RPMI7951 (cell line): ENCODE measurements at places on chromosomes 2 and 18.

GRCh38 chr18:1014951-1015624 is 110.4 kb downstream of the ADCYAP1 start:
- peak; percentile 42 for DNase-seq

DNA sequence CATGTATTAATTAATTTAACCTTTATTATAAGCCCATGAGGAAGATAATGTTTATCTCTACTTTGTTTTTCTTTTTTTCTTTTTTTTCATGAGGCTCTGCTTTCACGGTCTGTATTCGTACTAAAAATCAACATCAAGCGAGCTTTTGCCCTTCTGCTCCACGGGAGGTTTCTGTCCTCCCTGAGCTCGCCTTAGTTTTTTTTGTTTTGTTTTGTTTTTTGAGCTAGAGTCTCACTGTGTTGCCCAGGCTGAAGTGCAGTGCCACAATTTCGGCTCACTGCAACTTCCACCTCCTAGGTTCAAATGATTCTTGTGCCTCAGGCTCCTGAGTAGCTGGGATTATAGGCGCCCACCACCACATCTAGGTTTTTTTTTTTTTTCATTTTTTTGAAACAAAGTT is 29.9 kb upstream of the BMPR2 start:
- no peak for DNase-seq

GRCh38 chr2:230893338-230893737 is 28.6 kb downstream of the ITM2C start:
- DNase-seq = no peak

GRCh38 chr2:98084151-98084868 is 2.7 kb upstream of the VWA3B start:
- DNase-seq = no peak

DNA sequence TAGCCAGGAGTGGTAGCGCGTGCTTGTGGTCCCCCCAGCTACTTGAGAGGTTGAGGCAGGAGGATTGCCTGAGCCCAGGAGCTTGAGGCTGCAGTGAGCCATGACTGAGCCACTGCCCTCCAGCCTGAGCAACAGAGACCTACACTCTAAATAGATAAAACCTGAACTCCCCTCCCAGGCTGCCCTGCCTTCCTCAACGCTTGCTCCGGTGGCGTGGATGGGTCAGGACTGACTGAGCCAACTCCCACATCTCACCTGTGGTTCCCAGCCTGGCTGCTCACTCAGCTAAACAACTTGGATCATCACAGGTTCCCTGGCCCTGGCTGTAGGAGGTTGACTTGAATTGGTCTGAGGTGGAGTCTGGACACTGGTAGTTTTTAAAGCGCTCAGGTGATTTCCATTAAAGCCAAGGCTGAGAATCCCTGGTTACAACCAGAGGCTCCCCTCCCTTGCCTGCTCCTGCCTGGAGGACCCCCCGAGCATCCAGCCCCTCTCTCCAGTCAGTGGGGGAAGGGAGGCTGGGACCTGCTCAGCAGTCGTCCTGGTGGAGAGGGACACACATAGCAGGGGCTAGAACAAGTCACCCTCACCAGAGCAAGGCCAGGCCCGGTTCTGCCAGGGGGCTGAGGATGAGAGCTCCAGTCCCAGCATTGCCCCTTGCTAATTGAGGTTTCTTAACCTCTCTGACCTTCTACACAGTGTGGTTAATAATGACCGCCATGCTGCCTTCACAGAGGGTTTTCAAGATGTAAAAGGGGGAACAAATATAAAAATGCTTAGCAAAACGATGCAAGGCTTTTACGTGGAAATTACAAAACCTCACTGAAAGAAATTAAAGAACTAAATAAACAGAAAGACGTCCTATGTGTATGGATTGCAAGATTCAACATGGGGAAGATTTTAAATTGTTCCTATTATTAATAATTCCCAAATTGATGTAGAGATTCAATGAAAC is 46.9 kb upstream of the TAF1B start:
- no peak for DNase-seq

DNA sequence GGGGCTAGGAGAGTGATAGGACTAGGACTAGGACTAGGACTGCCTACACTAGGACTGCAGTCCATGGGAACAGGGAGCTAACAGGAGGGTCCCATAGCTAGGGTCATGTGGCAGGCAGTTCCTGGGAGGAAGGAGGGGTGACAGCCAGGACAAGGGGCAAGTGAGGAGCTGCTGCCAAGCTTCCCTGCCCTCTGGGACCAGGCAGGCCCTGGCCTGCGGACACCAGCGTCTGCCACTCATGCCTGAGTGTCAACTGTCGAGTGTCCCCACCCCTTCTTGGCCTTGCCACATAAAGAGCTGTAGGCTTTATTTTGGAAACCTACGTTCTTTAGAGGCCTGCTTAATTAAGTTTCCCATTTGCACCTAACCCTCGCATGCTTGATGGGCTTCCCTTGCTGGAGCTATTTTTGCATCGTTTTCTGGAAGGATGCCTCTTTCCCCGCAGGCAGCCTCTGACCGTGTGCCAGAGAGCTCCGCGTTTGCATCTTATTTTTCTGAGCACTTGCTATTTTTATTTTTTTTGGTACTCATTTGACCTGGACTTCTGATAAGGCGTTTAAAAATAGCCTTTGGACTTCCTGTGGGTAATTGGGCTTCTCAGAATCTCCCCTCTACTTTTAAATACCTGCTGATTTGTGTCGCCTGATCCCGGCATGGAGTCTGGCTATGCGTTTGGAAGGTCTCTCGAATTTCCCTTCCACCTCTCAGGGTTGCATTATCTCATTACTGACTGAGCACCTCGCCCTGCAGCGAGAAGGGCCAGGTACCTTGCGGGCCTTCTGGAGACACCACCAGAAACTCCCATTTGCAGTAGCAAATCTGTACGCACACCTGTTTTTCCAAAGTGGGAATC is 66.4 kb downstream of the SH3RF3 start:
- peak; percentile 37 for DNase-seq

GRCh38 chr2:85988914-85989270 is 100.1 kb upstream of the ST3GAL5 start:
- no peak for DNase-seq

GRCh38 chr18:46226461-46226860 is 122.3 kb downstream of the HAUS1 start:
- no peak for DNase-seq

DNA sequence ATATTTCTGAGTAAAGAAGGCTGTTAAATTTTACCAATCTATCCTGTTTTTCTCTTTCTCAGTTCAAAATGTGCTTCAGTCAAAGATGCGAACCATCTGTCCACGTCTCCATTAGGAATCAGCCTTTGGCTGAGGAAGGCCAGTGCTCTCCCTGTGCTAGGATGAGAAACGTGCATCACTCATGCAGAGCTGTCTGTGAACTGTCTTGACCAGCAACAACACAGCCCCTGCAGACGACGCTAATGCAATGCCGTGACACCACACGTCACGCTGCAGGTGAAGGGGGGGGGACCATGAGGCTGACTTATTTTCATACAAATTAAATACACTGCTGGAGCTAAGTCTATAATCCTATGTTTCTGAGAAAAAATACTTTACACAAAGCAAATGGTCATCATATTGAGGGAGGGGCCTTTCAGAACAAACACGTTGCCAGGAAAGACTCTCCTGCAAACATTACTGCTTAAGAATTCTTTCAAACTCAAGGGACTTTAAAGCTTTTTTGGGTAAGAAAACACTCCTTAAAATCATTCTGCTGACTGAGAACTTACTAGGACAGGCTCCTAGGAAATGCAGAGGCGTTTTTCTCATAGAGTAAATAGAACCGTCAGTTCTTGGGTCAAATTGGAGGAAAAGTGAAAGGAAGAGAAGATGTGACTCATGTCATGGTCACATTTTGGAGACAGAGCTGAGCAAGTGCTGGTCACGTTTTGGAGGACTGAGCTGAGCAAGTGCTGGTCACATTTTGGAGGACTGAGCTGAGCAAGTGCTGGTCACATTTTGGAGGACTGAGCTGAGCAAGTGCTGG is 97.0 kb downstream of the MBP start:
- DNase-seq = peak; percentile 54
